Activated CD4-positive, alpha-beta T cell treated with anti-CD3 and anti-CD28 coated beads for 36 hours (primary cell): ENCODE measurements at places on chromosomes 2 and 18.
A peak's percentile ranks its signal among the peaks of the same experiment; 100 is the strongest.

DNA sequence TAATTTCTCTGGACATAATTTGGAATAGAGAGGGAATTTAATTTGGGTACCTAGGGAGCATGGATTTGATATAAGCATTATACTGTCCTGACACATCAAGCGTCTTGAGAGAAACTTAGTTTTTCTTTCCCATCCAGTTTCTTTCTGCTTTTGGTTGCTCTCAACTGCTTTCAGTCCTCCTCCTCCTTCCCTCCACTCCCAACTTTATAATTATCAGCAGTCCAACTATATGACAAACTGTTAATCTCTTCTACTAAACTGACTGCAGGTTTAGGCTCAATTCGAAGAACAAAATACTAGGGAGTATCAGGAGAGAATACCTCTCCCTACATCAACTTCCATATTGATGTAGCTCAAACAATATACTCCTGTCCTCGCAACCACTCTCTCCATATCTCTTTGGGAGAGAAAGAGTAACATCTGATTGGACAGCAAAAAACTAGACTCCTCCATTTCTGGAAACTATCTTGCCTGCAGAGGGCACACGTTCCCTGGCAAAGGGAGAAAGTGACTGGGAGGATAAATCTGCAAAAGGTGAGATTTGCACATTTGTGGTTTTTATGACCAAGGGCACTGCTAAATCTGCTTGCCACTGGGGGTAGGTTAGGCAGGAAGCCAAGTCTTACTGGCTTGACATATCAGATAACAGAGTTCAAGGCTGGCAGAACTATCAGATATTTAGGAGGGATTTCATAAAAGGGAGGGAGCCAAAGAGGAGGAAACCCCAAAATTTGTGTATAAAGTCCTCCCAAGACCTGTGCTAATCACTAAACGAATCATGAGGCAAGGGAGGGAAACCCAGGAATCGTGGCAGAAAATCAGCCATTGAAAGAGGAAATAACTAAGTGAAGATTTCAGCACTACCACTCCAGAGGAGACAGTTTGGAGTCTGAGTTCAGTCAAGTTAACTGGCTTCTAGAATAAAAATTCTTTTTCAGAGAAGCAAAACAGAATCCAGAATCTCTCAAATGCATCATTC, 40.0 kb downstream of the ICA1L start:
- H3K36me3 ChIP-seq = no peaks in the 10 kb centered on the region
- DNase-seq = peak; percentile 73
- H3K4me1 ChIP-seq = peaks cover 10% of the 10 kb centered on the region
- H3K4me3 ChIP-seq = no peak overlapping the region
- no peak overlapping the region for H3K27ac ChIP-seq
- H3K27me3 ChIP-seq = no peaks in the 10 kb centered on the region

DNA sequence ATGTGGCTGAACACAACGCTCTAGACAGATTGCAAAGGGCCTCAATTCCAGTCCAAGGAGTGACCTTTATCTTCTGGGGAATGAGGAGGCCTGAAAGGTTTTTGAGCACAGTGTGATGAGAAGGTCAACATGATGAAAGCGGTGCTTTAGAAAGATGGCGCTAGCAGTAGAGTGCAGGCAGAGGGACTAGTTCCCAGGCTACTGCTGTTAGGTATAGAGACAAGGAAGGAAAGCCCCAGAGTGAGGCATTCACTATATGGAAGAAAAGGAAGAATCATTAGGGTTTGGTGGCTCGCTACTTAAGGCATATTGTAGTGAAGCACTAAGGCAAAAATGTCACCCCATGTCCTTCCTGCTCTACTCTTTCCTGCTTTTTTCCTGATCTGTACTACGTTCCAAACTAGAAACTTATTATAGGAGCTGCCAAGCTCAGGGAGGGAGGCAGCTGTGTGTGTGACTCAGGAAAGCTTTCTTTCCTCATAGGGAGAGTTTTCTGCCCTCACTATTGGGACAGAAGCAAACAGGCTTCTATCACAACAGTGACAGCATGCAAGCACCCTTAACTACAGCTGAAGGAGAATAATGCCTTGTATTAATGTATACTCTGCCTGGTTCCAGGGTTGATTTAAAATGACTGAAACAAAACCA, 160.8 kb upstream of the CAVIN2 start:
- no peak overlapping the region for H3K4me3 ChIP-seq
- DNase-seq = no peak
- no peaks in the 10 kb centered on the region for H3K4me1 ChIP-seq
- peaks cover 5% of the 10 kb centered on the region for H3K27me3 ChIP-seq
- no peak overlapping the region for H3K27ac ChIP-seq

DNA sequence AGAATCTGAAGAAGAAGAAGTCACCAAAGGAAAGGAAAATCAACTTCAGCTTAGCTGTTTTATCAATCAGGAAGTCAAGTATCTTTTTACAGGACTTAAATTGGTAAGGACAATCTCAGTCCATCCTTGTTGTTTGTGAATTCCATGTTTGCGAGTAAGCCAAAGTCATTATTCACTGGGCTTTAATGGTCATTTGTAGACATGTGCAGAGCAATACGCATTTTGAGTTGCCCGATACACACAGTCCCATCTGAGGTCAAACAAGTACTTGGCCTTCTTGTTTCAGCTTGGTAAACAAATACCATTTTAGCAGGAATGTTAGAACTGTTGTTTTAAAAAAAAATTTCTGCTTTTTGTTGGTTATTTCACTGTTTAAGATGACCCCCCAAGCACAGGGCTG, 40.9 kb downstream of the USP14 start:
- H3K4me1 ChIP-seq = peaks cover 2% of the 10 kb centered on the region
- no peak overlapping the region for H3K4me3 ChIP-seq
- no peak overlapping the region for H3K27ac ChIP-seq
- no peak for DNase-seq

GRCh38 chr18:29629493-29630036, 1413.0 kb downstream of the DSC3 start:
- H3K27ac ChIP-seq = no peak overlapping the region
- no peaks in the 10 kb centered on the region for H3K4me1 ChIP-seq
- H3K4me3 ChIP-seq = no peak overlapping the region
- DNase-seq = no peak
- H3K27me3 ChIP-seq = no peaks in the 10 kb centered on the region
- no peaks in the 10 kb centered on the region for H3K36me3 ChIP-seq

DNA sequence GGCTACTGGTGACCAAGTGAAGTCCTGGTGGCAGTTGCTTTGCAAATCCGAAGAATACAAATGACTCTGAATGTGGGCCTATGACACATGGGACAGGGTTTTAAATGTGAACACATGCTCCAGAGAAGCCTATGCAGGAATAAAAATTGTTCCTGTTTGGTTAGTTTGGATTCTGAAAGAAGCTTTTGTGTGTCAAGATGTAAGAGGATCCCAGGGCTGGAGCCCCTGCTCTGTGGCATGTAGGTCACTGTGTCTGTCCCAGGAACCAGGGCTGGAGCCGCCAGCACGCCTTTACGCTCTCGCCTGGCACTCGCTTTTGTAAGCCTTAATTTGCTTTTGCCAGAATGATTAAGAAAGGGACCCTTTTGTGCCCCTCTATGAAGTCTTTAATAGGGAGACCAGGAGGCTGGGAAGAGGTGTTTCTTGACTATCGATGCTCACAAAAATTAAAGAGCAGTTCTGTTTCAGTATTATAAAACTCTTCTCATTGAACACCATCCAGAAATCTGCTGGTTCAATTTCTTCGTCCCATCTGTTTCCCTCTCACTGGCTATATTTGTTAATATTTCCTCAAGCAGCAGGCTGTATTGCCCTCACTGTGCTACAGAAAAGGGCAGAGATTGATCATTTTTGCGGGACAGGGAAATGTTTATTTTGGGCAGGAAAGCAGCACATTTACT, 532.7 kb upstream of the POU3F3 start:
- no peak for DNase-seq
- H3K4me1 ChIP-seq = no peaks in the 10 kb centered on the region
- no peak overlapping the region for H3K27ac ChIP-seq
- H3K36me3 ChIP-seq = no peaks in the 10 kb centered on the region

DNA sequence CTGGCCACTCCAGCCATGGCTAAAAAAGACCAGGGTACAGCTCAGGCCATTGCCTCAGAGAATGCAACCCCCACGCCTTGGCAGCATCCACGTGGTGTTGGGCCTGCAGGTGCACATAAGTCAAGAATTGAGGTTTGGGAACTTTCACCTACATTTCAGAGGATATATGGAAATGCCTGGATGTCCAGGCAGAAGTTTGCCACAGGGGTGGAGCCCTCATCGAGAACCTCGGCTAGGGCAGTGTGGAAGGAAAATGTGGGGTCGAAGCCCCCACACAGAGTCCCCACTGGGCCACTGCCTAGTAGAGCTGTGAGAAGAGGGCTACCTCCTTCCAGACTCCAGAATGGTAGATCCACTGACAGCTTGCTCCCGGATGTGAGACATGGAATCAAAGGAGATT, 477.3 kb downstream of the LPIN1 start:
- no peaks in the 10 kb centered on the region for H3K27me3 ChIP-seq
- no peak overlapping the region for H3K27ac ChIP-seq
- H3K4me1 ChIP-seq = no peaks in the 10 kb centered on the region
- peak; percentile 9 for DNase-seq
- peaks cover 14% of the 10 kb centered on the region for H3K36me3 ChIP-seq

GRCh38 chr2:218745559-218746469, 35.2 kb downstream of the TTLL4 start:
- H3K4me3 ChIP-seq = no peak overlapping the region
- H3K4me1 ChIP-seq = peaks cover 26% of the 10 kb centered on the region
- no peaks in the 10 kb centered on the region for H3K27me3 ChIP-seq
- no peak for DNase-seq

DNA sequence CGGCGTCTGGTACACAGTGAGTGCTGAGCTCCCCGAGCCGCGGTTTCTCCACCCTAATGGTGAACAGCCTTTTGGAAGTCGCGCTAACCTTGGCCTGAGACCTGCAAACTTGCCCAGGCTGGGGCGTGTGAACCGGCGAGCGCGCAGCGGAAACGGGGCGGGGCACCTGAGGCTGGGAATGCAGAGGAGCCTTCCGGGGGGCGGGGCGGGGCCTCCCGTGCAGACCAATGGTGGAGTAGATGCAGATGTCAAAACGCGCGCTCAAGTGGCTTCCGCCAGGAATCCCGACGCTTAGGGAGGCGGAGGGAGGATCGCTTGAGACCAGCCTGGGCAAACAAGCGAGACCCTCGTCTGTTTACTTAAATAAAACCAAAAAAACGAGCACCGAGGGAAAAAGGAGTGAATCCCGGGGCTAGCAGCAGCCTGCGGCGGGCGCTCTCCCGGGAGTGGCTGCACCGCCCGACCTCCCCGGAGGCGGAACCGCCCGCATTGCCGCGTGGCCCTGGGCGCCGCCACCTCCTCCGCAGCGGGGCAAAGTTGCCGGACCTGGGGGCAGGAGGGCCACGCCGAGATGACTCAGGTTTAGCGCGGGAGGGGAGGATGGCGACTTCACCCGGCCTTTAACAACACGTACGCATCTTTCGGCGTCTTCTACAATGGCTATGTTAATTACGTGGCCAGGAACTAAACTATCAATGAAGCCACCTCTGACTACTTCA, 2.2 kb upstream of the RRM2 start:
- H3K27me3 ChIP-seq = no peaks in the 10 kb centered on the region
- peak; percentile 98 for DNase-seq
- H3K27ac ChIP-seq = peak overlapping the region; percentile 98

DNA sequence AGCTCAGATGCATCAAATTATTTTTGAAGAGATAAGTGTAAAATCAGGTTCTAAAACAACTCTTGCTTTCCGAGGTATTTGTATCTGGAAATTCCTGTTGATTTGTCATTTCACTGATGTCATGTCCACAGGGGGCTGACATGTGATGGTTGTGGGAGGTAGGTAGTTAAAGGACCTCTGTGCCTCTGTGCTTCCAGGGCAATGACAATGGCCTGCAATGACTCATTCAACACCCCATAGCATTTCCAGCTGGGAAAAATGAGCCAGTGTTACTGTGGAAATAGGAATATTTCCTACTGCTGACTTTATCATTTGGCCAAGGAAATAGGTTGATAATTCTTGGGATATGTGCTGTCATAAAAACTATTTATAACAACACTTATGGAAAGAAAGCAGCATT, 86.2 kb upstream of the CCDC195 start:
- peaks cover 67% of the 10 kb centered on the region for H3K36me3 ChIP-seq
- H3K27me3 ChIP-seq = no peaks in the 10 kb centered on the region
- no peak overlapping the region for H3K4me3 ChIP-seq
- no peaks in the 10 kb centered on the region for H3K4me1 ChIP-seq
- DNase-seq = no peak

- no peaks in the 10 kb centered on the region for H3K36me3 ChIP-seq
- H3K27me3 ChIP-seq = no peaks in the 10 kb centered on the region
- no peak overlapping the region for H3K4me3 ChIP-seq
- no peak for DNase-seq
Measured at GRCh38 chr2:145007093-145007959, 487.4 kb upstream of the ZEB2 start.

DNA sequence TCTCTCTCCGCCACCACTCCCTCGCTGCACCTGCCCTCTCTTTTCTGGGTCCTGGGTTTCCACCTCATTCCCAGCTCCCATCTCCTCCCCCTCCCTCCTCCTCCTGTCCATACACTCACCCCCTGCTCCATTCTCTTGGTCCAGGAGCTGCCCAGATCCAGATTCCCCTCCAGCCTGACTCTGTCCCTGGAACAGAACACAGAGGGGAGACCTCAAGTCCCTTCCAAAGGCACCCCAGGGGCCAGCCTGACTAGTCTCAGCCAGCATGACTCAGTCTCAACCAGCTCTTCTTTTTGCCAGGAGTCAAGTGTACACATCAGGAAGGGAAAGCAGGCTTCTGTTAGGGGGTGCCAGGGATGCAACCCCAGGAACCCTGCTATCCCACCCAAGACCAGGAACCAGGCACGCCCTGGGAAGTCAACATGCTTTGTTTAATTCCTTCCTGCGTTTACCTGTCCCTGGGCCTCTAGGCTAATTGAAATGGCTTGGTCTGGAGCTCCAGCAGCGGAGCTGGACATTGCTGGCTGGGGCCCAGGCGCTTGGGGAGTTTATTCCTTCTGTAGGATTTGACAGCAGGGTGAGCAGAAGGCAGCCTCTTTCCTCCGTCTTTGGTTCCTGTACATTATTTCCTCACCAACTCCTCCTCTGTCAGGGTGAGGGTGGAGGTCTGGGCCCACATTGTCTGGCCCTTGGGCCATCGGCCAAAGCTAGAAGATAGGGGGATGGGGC, 28.4 kb upstream of the SELENOI start:
- H3K27ac ChIP-seq = no peak overlapping the region
- no peaks in the 10 kb centered on the region for H3K27me3 ChIP-seq
- DNase-seq = no peak

DNA sequence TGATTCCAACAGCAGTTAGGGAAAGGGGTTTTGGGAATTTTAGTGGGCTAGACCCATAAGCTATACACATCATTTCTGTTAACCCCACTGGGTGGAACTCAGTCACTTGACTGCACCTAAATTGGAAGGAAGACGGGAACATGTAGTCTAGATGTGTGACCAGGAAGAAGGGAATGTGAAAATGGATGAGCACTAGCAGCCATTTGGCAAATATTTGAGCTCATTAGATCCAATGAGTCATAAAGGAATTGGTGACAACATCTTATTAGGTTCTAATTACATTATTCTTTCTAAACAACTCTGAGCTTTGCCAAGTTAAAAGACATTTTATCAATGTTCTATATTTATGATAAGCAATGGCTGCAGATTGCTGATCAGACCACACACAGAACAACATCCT, 400.6 kb downstream of the IRS1 start:
- no peak for DNase-seq
- no peaks in the 10 kb centered on the region for H3K4me1 ChIP-seq
- peaks cover 11% of the 10 kb centered on the region for H3K27me3 ChIP-seq
- H3K27ac ChIP-seq = no peak overlapping the region
